ENCODE measurements at places on chromosomes 5 and 9.

GRCh38 chr5:150487199-150488061, 20.5 kb upstream of the NDST1 start:
- no peak for DNase-seq

DNA sequence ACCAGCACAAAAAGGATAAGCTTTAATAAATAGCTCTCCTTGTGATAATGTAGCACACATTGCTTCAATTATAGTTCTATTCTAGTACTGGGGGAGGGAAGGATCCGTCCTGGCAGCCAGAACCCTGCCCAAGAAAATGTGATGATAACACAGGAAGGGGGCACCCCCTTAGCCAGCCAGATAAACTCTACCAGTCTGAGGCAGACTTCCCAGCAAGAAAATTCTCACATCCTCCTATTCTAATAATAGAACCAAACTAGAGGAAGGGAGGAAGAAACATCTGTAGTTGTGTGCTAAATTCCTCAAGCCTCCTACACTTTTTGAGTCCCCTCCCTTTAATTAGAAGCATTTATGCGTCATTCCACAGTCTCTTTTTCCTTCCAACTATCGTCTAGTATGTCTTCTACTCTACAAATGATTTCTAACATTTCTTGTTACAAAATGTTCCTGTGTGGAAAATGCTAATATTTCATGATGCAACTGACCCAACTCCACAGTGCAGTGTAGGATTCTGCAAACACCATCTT, 261.0 kb downstream of the SEMA5A start:
- DNase-seq: peak; percentile 8

- no peak for DNase-seq
These were observed 104.5 kb downstream of the VAV2 start for GRCh38 chr9:133887540-133888047.

DNA sequence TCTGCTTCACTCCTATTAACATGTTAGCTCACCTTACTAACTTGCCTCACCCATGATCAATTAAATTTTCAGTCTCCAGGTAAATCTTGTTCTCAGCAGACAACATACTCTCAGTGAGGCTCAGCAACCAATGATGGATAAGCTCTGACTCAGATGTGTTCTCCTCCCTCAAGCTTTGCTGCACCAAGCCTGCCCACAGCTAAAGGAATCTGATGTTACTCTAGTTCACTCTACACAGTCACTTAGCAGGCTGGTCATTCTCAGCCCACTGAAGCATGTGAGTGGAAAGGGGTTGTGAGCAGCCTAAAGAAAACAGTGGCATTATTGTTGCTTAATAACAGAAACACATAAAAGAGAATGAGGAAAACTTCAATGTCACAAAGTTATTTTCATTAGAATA, 37.3 kb upstream of the CTNND2 start:
- no peak for DNase-seq

DNA sequence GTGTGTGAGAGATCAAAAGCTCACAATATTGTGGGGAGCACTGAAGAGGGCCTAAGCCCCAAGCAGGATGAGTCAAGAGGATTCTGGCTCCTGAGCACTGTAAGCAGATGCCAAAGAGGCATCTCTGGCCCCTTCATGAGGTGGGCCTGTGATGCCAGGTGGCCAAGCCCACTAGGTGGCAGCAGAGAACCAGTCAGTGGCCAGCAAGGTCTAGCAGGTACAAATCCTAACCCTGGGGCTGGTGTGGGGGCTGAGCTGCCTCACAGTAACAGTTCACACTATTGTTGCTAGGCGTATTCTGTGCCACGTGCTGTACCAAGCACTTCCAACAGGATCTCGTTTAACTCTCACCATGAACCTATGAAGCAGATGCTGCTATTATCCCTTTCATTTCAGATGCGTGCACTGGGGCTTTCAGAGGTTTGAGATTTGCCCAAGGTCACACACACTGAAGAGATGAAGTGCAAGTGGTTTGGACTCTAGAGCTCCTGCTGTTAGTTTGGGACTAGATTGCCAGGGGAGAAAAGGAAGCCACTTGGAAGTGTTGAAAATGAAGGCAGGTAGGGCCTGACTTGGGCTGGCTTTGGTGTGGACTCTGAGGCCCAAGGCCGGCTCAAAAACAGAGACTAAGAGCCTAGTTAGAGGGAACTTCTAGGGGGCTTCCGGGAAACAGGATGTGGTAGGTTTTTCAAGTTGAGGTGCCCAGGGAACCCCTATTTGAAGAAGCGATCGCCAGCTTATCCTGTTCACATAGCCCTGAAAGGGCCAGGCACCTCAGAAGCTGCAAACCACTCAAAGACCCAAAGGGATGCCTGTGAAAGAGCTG, 4.4 kb upstream of the MLANA start:
- peak; percentile 23 for DNase-seq

- peak; percentile 72 for DNase-seq
These were observed 21.5 kb downstream of the SHB start for GRCh38 chr9:38047301-38048251.

DNA sequence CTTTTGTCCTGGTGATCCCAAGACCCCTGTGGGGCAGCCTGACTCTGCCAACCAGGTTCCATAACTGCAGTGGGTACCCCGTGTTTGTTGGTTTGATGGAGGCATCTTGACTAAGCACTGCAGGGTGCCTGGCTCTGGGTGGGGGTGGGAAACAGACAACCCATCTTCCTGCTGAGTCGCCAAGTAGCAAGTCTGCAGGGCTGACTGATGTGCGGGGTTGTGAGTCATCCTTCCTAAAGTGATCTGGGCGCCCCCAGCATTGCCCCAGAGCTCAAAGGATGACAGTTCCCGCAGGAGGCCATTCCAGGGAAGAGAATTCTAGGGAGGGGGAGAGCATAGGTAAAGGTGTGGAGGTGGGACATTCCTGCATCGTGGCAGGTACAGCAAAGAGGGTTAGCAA, 23.5 kb downstream of the DAB2IP start:
- no peak for DNase-seq

GRCh38 chr5:173866858-173867679, 21.1 kb upstream of the CPEB4 start:
- DNase-seq: no peak

- no peak for DNase-seq
These were observed 25.0 kb downstream of the SH3TC2 start for GRCh38 chr5:149037817-149038216.

DNA sequence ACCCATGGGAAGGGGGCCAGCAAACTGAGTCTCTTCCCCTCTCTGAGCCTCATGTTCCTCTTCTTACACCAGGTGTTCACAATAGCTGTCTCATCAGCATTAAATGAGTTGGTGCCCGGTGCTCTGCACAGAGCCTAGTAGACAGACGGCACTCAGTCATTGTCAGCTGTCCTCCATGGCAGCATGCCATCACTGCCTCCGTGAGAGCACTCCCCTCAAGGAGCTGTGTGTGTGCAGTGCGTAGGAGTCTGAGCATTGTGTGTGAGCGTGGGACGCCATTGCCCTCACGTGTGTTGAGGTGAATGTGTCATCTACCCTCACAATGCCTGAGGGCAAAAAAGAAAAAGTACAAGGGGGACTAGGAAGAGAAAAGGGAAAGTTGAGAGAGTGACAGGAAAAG, 536.5 kb downstream of the CDK5RAP2 start:
- DNase-seq: no peak

GRCh38 chr9:129428864-129429577, 191.9 kb downstream of the C9orf50 start:
- DNase-seq: no peak

DNA sequence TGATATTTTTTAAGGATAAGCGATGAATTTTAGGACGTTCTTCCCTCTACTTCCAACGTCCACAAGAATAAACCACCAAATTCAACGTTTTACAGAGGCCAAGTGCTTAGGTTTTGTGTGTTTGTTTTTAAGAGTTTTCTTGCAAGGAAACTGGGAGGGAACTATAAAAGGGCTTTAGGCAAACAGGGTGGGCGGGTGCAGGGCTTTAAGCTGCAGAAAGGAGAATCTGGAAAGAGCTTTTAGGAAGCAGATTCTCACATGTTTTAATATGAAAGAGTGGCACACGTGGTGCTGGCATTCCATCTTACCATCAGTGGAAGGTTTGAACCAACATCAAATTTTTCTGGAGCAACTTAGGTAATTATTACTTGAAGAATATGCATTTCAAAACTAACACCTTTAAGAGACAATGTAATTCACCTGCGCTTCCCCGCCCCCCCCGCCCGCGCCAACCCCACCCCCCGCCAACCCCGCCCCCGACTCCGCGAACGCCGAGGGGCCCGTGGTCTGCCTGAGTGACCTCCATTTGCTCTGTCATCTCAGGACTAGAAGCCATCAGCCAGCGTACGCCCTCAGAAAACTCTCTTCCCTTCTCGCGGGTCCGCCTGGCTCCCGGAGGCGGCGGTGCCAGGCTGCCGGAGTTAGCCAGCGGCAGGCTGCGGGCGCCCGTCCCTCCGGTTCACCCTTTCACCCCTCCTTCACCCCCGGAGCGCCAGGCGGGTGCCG, 911 bp upstream of the PIK3R1 start:
- DNase-seq: no peak

GRCh38 chr5:10115669-10116068, 134.0 kb downstream of the ATPSCKMT start:
- DNase-seq: no peak

DNA sequence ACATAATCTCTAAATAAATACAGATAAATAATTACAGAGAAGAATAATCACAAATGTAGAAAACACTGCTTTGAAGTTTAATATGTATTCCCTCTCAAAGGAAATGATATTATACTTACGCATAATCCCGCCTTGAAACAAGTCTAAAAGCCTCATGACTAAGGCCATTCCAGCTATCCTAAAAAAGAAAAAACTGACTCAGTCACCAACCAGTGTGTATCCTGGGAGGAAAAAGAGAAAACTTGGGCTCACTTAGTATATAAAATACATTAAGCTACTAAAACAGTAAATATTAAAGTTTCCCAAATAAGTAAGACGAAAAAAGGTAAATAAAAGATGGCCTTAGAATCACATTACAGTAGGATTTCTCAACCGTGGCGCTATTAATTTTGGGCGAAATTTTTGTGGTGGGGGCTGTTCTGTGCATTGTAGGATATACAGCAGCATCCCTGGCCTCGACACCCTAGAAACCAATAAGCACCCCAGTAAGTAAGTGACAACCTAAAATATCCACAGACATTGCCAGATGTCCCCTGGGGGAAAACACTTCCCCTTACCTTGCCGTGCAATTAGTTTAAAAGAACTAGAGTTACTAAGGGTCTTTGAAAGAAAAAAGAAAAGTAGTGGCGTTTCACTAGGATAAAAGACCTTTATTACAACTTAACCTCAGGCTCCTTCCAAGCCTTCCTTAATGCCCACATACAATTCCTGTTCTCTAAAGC, 1.1 kb downstream of the HSPA9 start:
- no peak for DNase-seq

DNA sequence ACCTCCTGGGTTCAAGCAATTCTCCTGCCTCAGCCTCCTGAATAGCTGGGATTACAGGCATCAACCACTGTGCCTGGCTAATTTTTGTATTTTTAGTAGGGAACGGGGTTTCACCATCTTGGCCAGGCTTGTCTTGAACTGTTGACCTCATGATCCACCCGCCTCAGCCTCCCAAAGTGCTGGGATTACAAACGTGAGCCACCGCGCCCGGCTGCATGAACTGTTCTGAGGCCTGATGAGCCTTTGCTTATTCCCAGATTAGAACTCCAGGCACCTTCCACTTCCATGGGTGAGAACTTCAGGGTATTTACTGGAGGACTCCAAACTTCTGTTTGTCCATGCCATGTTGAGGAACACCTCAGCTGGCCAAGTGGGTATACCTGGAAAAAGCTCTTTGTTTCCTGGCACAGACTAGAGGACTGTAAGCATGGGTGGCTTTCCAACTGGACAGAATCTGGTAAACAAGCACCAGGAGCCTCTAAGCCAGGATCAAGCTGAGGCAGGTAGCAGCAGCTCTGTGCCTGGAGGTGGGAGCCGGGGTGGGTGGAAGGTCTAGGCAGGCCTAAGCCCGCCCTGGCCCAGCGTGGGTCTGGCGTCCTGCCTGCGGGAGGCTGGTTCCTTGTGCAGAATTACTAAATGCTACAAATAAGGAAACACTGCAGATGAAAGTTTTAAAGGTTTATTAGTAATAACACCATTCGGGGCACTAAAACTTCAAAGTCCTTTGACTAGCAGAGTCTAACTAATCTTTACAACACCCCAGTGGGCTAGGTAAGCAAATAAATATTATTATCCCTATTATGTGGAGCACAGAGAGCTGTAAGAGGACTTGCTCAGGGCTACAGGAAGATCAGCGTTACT, 78.4 kb downstream of the SEMA5A start:
- no peak for DNase-seq

GRCh38 chr9:86494644-86495111, 140.5 kb upstream of the TUT7 start:
- DNase-seq: no peak

GRCh38 chr9:73146111-73146815, 5.4 kb upstream of the ANXA1 start:
- DNase-seq: no peak

DNA sequence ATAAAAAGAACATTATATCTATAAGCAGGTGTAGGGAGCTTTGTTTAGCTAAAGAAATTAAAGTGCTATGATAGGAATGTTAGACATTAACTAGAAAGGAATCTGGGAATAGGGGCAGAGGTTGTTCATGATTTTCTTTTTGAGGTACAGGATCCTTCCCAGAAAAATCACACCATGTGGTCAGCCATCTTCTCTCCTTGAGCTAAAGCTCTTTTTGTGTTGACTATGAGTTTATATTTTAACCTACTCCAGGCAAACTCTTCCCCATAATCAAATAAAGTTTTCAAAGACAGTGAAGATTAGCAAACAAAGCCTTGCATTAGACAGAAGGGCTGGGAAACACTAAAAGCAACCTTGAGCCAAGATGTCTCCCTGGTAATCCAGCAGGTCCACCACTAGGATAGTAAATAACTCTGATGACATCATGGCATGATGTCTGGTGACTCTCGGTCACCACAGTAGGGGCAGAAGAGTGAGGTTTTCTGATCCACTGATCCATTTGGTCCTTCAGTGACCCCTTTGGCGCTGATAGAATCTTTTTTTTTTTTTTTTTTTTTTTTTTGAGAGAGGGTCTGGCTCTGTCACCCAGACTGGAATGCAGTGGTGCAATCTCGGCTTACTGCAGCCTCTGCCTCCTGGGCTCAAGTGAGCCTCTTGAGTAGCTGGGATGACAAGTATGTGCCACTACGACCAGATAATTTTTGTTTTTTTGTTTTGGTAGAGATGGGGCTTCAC, 30.6 kb upstream of the IL6ST start:
- no peak for DNase-seq

- DNase-seq: no peak
These were observed 35.2 kb downstream of the PCDHAC2 start for GRCh38 chr5:141001446-141001843.

DNA sequence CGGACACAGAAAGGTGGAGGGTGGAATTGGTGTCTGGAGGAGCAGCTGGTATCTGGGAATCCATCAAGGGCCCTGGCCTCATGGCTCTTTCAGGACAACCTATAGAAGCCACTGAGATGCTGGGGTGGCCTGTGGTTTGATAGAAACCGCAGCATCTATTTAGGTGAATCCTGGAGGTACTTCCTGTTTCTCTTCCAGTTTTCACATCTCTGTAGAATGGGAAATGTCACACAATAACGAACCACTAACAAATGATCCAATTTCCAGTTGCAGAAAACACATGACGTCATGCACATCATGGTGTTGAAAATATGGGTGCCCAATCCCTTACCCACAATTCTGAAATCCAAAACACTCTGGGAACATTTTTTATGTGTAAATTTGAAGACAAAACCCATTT, 52.2 kb downstream of the ROPN1L start:
- no peak for DNase-seq

- DNase-seq: no peak
These were observed 762.8 kb downstream of the EFNA5 start for GRCh38 chr5:106907979-106908378.

Data from AG04450 (cell line).